ENCODE measurements at places on chromosomes 3 and 15.

- no peak for DNase-seq
Measured at GRCh38 chr3:113141543-113141942, 69.8 kb upstream of the BOC start.

- DNase-seq, result no peak
Measured at GRCh38 chr3:52880047-52880446, 17.3 kb downstream of the STIMATE start.

- DNase-seq, result no peak
Measured at GRCh38 chr3:29764041-29764440, 483.2 kb downstream of the RBMS3 start.

DNA sequence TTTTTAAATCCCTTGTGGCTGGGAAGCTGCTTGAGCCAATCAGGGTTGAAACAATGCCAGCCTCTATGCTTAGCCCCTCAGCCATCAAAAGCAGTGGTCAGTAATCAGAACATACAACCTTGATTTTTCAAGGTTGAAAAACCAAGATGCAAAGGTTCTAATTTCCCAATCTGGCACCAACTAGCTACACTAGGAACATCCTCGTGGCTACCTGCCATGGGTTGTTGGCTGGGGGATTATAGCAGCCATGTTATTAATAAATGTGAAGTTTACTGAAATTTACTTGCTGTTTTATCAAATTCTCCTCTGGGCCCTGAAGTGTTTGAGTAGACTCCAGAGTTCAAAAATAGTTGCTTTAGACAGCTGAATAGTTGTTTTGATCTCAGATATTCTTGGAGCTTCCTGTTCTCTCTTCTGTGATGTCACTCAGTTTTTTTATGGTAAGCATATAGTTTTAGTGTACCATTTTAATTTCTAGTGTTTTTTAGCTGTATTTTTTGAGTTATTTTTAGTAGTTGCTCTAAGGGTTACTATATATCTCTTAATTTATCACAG is 31.9 kb downstream of the PCCB start:
- no peak for DNase-seq

DNA sequence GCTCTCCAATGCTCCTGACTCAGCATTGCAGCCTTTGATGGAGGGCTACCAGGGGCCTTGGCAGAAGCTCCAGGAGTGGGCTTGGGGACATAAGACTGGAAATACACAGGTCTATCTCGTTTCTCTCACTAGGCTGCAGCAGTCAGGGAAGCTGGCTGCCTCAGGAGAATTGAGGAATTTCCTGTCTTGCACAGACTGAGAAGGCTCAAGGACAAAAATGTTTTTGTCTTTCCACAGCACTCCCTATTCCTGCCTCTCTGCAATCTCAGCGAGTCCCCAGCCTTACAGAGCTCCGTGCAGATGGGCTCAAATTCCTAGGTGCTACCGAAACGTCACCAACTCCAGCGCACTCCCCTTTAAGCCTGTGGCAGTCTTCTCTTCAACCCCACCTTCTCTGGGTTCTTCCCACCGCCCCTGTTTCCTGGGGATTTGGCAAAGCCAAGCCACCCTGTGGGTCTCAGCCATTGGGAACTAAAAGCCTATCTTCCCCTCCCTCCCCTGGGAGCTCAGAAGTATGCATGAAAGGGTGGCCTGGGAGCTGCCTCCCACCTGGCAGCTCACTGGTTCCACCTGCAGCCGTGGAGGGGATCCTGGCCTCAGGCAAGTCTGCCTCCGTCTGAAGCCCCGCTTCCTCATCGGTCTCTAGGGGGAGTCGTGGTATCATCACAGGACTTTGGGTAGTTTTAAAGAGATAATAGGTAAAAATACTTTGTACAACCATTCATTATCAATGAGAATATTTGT is 322.6 kb upstream of the FRG2C start:
- DNase-seq, result no peak

GRCh38 chr15:25708391-25708790 is 154.7 kb downstream of the ATP10A start:
- DNase-seq, result no peak

GRCh38 chr3:111851511-111851954 is 7.5 kb upstream of the PHLDB2 start:
- no peak for DNase-seq

DNA sequence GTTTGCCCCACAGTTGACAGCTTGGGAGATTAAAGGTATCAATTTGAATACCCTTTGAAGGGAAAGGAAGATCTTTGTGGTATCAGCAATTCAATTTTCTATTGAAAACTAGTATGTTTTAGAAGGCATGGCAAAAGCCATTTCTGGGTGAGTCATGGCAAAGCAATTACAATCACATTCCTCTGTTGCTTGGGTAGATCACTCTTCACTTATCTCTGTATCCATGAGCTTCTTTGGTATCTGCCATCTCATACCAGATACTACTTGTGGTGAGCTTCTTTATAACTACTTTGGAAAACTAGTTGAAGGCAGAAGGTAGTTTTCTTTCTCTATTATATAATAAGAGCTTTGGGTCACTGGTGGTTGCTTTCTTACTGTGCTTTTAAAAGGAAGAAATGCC is 28.3 kb upstream of the LSAMP start:
- DNase-seq, result no peak

GRCh38 chr3:182793663-182794454 is 555 bp downstream of the ATP11B start:
- peak; percentile 29 for DNase-seq

DNA sequence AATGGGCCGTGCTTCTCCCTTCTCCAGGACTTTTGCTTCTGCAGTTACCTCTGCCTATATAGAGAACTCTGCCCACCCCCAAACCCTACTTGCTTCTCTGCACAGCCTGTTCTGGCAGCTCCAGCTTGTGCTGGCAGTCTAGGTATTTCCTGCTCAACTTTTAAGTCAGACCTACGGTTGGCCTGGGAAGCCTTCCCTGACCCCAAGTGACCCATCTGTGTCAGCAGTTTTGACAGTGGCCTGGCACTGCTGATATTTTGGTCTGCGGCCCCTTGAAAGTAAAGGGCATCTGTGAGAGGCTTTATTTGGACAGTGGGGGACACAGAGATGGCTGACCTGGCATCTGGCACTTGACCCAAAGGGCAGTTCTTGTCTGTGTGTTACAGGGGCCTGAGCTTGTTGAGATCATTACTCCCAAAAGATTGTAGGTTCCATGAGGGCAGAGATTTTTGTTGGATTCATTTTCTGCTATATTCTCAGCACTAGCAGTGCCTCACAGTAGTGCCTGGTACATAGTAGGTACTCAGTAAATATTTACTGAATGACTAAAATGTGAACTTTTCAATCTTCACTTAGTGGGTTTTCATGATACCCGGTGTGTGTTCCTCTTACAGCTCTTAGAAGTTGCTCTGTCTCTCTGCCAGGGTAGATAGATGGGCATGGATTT is 55.2 kb upstream of the TRAK1 start:
- DNase-seq, result no peak

DNA sequence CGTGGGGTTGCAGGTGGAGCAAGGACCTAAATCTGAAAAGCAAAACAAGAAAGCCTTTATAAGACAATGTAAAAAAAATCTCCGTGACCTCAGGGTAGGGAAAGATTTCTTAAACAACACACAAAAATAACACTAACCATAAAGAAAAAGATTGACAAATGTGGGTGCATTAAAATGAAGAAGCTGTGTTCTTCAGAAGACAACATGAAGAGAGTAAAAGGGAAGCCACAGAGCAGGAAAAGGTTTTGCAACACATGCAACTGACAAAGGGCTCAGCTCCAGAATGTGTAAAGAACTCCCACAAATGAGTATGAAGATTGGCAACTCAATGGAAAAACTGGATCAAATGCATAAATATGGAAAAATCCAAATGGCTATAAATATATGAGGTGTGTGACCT is 74.2 kb downstream of the MAGEF1 start:
- DNase-seq, result no peak

GRCh38 chr3:167650459-167650858 is 3.3 kb downstream of the WDR49 start:
- DNase-seq, result no peak

- DNase-seq, result peak; percentile 14
Measured at GRCh38 chr3:31768479-31769125, 212.5 kb downstream of the OSBPL10 start.

DNA sequence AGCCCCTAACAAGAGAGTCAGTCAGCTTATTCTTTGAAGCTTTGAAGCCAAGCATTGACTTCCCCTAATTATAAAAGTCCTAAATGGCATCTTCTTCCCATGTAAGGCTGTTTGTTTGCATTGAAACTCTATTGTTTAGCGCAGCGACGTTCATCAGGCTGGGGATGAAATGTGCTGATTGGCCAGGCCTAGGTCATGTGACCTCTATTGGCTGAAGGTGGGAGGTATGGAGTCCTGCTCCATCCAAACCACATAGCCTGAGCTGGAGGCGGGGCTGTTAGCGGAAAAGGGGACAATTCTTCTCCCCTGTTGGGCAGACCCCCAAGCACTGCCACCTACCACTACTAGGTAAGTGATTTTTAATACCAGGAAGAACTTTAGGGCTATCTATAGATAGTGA is 145.3 kb upstream of the PRR23C start:
- DNase-seq, result no peak

DNA sequence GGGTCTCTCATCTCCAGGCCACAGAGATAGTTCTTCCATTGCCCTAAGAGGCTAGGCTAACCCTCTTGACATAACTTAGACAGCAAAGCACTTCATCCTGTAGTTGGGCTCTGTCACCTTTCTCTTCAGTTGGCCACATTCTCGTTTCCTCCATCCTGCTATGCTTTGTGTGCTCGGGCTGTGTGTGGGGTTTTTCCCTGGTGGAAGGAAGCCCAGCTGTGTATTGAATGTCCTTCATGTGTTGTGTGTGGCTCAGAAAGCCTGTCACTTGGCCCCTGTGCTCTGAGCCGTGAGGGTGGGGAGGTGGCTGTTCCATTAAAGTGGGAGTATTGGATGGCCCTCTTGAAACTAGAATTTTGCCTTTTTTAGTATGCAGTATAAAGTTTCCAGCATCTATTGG is 8.8 kb upstream of the EXOG start:
- no peak for DNase-seq

DNA sequence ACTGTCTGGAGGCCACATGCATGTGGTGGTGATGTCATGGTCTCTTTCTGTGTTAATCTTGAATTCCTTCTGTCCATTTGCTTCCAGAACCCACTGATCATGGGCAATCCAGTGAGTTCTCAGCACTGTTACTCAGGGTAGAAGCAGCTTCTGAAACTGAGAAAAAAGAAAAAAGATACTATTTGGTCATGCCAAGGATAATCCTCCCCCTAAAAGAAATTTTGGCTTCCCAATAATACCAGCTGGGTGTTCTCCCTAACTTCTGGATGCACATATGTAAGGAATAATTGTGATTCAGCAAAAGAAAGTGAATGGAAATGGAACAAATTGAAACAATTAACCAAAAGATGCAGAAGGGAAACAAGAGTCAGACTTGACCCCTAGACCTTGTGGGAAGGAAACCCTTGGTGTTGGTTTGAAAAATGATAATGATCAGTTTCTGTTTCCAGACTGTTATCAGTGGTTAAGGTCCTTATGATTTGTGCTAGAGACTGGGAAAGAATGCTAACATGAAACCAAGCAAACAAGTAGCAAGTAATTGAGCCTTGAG is 92.3 kb downstream of the RBMS3 start:
- DNase-seq, result no peak

- no peak for DNase-seq
Measured at GRCh38 chr3:106092792-106093191, 224.0 kb upstream of the CBLB start.

DNA sequence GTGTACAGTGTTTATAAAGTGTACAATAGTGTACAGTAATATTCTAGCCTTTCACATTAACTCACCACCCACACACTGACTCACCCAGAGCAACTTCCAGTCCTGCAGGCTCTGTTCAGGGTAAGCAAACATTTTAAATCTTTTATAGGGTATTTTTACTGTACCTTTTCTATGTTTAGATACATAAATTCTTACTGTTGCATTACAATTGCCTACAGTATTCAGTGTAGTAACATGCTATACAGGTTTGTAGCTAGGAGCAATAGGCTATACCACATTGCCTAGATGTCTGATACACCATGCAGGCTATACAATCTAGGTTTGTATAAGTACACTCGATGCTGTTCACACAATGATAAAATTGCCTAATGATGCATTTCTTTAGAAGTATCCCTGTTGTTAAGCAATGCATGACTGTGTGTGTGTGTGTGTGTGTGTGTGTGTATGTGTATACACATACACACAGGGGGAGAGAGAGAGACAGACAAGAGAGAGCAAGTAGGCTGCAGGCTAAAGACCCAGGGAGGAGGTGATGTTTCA is 72.5 kb upstream of the PRR23C start:
- DNase-seq, result no peak

DNA sequence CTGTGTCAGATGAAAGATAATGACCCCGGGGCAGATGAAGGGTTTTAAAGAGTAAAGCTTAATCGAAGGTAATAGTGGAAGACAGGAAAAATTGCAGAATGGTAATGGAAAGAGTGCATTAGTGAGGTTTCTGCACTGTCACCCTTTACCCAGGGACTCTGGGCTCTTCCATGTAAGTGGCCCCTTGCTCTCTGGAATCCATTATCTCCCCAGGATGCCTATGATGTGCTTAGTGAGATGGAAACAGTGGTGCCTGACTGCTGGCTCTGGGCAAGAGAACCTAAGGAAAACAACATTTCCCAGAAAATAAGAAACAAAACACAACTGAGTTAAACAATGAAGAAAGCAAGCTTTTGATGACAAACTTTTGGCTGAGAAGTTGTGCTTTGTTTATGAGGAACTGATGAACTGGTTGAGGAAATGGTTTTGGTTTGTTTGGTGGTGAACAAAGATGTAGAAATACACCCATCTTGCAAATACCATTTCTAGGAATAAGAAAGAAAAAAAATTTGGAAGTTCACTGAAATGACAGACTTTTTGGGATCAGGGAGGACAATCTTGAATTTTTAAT is 119.9 kb upstream of the RASGRP1 start:
- no peak for DNase-seq

DNA sequence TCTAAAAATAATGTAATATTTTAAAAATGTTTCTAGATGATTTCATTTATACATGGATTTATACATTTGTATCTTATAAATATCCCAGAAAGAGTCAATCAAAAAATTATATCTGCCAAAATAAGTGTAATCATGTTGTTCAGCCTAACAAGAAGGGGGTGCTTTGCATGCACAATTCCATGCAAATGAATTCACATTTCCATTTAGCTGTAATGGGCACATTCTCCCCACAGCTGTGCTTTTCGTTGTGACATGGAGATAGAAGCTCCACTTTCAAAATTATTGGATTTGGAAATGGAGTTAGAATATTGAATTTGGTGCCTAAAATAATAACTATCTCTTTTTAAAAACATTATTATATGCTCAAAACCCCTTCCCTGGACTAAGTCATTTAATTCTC is 270.6 kb downstream of the PTPRG start:
- no peak for DNase-seq

DNA sequence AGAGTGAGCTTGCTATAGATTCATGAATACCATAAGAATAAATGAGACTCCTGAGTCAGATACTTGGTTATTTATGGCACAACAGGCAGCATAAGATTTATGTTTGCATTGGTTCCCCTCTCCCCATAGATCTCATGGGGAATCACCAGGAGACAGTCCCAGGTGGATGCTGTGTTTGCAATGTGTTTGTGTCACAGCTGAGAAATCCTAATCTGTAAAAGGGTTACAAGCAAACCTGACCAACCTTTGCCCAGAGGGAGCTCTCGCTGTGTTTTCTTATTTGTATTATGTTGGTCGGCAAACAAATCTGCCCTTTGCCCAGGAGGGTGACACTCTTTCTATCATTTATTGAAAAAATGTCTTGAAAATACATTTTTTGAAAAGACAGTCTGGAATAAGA is 236.2 kb downstream of the ZPLD1 start:
- no peak for DNase-seq
